CD4-positive, alpha-beta memory T cell (primary cell): ENCODE measurements at places on chromosomes 2 and 18. TPM values are rescaled to one million over a fixed set of nuclear protein-coding genes. Genes with fewer than 3 reads are reported as not detected.

- no peak for DNase-seq
These were observed 325.4 kb downstream of the ERBB4 start for GRCh38 chr2:212213191-212213590.

DNA sequence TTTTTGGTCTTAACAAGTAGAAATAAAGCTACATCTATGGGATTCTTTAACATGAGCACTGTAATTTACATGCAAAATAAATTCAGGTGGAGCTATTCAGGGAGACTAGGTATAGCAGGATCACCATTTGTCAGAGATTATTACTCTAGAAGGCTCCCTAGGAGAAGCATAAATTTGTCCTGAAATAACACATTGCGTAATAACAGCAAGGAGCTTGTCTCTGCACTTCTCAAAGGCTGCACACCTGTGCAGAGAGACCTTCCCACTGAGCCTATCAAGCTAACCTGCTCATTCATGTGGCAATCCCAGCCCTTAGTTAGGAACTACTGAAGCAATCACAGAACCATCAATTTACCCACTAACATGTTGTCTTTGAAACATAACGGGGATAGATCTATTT, 437.4 kb upstream of the MC4R start:
- no peak for DNase-seq

DNA sequence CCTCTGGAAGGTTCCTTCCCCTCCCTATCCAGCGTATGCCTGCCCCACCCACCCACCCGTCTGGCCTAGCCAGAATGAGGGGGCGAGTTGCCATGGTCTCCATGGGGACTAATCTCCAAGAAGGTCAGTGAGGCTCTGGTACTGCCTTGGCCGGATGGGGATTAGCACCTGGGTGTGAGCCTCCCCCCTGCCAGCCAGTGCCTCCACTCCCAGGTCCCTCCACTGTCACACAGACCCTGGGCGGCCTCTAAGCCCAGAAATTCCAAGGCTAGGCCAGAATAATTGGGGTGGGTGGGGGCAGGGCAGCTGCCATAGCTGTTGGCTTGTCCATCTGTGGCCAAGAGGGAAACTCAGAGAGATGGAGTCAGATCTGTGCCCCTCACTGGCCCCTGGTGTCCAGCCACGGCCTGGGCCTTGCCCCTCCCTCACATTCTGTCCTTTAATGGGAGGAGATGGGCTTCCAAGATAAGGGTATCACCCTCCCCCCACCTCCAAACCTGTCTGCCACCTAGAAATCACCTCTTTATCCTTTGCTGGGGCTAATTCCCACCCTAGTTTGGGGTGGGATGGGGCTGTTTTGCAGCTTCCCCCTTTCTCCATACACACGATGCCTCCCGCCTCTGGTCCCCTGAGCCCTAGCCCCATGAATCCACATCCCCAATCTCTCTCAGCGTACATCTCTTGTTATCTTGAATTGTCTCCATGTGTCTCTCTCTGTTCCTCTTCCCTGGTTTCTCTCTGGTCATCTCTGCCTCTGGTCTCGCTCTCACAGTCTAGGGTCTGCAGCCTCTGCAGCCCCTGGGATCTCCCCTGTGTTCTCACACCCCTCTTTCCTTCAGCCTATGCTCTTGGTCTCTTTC, 6.0 kb upstream of the CRYBA2 start:
- DNase-seq, result no peak

Gene SLC14A1
- polyA plus RNA-seq, result 3.6 TPM

Gene LINC00305
- not detected for polyA plus RNA-seq
